NB4 (cell line): ENCODE measurements at places on chromosomes 7 and 10.

GRCh38 chr7:151061213-151062110, 2.1 kb downstream of the SLC4A2 start:
- DNase-seq, result peak; percentile 79

DNA sequence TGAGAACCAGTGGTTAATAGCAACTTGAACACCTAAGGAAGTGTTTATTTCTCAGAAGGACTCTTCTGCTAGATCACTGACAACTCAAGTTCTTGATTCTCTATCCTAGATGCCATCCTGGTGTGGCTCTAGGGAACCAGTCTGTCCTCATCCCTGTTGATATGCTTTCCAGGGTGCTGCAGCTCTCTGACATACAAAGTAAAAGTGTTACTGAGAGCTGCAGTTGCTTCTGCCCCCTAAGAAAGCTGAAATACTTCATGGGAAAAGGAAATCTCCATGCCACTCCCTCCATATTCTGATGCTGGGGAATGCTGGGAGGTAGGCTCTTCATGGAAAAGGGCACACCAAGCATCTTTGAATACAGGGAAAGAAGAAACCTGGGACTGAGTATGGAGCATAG, 168.1 kb downstream of the KLF6 start:
- DNase-seq, result no peak

DNA sequence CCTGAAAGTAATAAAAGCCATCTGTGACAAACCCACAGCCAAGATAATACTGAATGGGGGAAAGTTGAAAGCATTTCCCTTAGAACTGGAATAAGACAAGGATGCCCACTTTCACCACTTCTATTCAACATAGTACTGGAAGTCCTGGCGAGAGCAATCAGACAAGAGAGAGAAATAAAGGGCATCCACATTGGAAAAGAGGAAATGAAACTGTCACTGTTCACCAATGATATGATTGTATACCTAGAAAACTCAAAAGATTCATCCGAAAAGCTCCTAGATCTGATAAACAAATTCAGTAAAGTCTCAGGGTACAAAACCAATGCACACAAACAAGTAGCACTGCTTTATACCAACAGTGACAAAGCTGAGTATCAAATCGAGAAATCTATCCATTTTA, 581.7 kb upstream of the TEX47 start:
- no peak for DNase-seq

- no peak for DNase-seq
Measured at GRCh38 chr7:29920491-29920890, 69.1 kb downstream of the SCRN1 start.

GRCh38 chr10:117239721-117240620, 943 bp upstream of the SLC18A2 start:
- no peak for DNase-seq

DNA sequence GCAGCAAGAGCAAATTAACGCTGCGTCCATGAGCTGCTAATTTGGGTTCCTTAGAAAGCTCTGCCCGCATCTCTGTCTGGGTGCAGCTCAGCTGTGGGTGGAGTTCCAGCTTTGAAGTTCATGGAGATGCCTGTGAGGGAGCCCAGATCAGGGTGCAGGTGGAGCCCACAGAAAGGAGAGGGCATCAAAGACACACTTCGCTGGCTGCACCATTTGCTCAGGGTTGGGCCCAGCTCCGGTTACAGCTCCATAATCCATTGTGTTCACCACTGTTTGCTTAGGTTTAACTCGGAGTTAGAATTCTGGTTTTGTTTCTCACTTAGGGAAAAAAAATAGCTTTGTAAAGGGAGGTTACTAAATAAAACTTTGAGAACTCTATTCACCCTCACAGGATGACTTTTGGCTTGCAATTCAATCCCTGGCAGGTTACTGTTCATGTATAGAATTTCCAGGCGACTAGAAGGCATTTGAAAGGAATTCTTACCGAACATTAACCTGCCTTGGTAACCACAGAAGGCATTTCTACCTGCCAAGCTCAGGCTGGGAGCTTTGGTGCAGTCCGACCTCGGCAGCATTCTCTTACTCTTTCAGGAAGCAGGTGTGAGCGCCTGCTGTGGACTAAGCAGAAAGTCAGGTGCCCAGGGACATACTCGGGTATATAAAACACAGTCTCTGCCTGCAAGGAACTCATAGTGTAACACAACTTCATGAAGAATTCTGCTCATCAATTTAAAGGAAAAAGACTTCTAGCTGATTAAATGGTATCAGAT, 179.5 kb upstream of the RNF32 start:
- DNase-seq, result no peak

DNA sequence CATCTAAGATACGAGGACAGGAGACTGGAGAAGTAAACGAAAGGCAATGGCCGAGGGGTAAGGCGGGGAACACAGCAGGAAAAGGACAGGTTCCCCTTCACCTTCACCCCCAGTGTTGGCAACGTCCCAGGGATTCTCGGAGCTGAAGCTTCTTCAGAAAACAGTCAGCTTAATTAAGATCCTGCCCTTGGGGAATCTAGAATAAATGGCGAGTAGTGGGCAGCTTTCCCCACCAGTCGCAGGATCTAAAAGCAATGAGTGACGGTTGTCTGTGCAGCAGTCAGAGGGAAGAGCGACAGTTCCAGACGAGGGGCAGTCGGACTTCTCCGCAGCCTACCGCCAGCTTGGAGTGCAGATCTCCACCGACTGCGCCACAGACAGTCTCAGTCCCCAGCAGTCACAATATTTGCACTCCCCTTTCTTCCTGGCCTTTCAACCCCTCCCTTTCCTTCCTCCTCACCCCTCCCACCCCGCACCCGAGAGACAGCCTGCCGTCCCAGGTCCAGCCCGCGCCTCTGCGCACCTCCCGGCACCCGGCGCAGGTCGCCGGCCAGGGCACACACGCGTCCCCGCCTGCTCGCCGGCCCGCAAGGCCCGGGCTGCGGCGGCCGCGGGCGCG, 10.9 kb upstream of the SP8 start:
- DNase-seq, result peak; percentile 71

- DNase-seq, result no peak
Measured at GRCh38 chr7:91280185-91280584, 16.0 kb downstream of the FZD1 start.

- DNase-seq, result no peak
Measured at GRCh38 chr10:63197344-63198092, 64.4 kb downstream of the NRBF2 start.

GRCh38 chr10:19952224-19953010, 136.2 kb downstream of the PLXDC2 start:
- no peak for DNase-seq

- DNase-seq, result no peak
Measured at GRCh38 chr10:14731875-14732512, 42.7 kb downstream of the FAM107B start.

GRCh38 chr10:43292755-43293676, 26.2 kb upstream of the RASGEF1A start:
- peak; percentile 63 for DNase-seq

GRCh38 chr7:47461161-47461560, 120.8 kb downstream of the TNS3 start:
- no peak for DNase-seq

DNA sequence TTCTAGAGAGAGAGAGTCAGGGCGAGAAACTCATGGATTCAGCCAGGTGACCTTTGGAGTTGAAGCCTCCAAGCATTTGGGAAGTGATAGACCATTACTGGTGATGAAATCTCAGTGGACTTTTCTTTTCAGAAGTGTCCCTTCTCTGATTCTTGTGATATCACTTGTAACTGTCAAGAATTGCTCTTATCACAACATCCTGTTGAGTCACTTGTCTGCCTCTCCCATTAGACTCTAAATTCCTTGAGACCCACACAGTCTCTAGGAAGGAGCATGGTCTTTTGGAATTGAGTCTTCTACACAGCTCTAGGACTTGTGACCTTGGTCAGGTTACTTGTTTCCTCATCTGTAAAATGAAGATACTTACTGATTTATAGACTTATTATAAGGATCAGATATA, 81.0 kb downstream of the CFAP58 start:
- DNase-seq, result no peak

- no peak for DNase-seq
Measured at GRCh38 chr10:48449501-48450232, 143.2 kb downstream of the MAPK8 start.

DNA sequence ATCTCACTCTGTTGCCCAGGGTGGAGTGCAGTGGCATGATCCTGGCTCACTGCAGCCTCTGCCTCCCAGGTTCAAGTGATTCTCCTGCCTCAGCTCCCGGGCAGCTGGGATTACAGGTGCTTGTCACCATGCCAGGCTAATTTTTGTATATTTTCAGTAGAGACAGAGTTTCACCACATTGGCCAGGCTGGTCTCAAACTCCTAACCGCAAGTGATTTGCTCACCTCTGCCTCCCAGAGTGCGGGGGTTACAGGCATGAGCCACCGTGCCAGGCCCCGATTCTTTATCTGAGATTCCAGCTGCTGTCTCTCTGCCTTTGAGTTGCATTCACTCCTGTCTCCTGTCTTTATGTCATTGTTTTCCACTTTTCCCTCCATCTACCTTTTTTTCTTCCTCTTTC, 168.7 kb downstream of the TMEM178B start:
- DNase-seq, result no peak

- no peak for DNase-seq
Measured at GRCh38 chr10:68402276-68402675, 4.8 kb downstream of the RUFY2 start.
